ENCODE measurements at places on chromosomes 16 and 17.

DNA sequence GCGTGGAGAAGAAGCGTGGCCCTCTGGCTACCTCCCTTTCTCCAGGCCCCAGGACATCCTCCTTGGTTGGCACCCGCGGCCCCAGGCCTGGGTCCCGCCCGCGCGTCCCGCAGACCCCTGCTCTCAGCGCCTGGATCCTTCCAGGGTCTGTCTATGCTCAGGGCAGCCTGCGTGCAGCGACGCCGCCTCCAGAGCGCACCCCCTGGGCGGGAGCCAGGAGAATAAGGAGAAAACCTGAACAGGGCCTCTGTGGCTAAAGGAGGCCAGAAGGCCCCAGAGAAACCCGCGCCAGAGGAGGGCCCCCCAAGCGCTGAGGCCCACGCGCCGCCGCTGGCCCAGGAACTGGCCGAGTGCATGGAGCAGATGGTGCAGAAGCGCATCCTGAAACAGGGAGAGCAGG is 40.4 kb upstream of the DNAJA2 start:
- no peak for DNase-seq

DNA sequence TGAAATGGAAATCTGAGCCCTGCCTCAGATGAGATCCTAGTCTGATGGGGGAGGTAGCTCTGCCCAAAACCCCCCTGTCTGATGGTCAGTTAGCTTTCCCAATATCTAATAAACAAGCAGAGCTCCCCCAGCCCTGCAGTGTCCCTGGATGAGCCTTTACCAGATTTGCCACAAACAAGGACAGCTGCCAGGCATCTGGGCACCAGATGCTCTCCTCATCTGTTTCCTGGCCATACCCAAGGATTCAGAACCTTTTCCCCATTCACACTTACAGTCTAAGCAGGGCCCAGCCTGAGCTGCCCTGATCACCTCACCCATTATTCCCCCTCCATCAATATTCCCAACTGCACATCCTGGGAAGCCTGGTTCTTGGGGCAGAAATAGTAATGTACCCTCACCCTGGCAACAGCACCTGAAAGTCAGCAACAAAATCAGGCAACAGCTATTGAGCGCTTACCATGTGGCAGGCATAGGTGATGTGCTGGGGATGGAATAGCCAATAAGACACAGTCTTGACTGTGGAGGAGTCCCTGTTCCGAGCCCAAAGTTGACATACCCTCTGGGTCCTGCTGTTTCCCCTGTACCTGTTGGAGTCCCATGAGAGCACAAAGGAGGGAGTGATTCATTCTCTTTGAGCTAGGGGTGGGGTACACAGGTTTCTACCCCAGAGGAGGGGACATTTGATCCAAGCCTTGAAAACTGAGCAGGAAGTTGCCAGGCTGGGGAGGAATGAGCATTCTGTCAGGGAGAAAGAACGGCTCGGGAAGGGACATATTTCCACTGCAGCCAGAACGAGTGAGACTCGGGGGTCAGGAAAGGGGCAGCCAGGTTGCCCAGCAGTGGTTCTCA is 147.4 kb downstream of the TMEM132E start:
- no peak for DNase-seq

- DNase-seq, result peak; percentile 21
Observed at GRCh38 chr16:67672739-67673662, 6.4 kb downstream of the C16orf86 start.

- no peak for DNase-seq
Observed at GRCh38 chr17:39695089-39695474, 4.8 kb upstream of the ERBB2 start.

- no peak for DNase-seq
Observed at GRCh38 chr16:7355758-7356157, 23.1 kb downstream of the RBFOX1 start.

GRCh38 chr16:74975591-74975990 is 9.3 kb downstream of the WDR59 start:
- no peak for DNase-seq

DNA sequence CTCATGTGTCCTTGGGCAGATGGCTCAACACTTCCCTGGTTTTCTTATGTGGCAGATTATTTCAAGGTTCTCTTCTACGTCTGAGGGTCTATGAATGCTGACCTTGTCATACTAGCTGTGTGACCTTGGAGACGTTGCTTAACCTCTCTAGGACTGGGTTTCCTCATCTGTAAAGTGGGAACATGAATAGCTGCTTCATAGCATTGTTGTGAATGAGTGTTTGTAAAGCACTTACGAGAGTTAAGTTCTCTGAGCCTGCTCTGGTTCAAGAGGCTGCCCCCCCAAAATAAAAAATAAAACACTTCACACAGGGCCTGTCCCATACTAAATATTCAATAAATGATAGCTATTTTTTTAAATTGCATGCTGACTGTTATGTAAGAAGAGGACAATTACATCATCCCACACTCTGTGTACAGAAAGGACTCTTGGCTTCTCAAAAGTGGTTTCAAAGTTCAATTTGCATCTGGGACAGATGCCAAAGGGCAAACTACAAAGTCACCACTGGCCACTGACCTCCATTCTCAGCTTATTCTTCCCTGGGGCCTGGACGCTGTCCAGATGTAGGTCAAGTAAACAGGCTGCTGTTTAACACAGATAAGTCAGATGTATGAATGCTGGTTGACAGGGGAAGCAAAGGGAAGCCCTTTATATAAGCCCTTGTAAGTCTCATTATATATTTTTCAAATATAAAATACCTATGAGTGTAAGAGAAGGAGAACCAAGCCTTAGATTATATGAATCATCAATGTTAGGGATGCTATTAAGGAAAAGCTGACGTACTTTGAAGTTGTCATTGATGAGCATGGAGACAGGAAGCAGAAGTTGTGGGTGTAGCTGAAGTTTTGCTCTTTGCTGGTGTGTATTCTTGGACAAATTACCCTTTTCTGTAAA is 15.4 kb upstream of the NDEL1 start:
- no peak for DNase-seq

- no peak for DNase-seq
Observed at GRCh38 chr17:53525590-53525989, 297.1 kb upstream of the KIF2B start.

DNA sequence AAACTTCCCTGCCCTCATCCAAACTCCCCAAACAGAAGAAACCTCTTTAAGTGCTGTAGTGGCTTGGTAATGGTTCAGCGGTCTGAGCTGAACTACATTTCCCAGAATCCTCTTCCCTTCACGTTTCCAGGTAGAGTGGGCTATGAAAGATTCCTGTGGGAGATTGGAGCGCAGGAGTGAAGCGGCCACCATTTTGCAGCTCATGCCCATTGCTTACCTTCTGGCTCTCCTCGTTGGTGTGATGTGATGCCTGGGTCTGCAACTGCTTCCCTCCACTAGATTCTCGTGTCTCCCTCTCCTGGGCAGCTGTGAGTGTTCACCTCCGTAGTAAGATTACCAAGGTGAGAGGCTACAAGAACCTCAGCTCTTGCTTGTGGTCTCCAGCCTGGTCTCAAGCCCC is 82.1 kb downstream of the GPR139 start:
- DNase-seq, result no peak

GRCh38 chr17:50022463-50023130 is 27.6 kb upstream of the DLX3 start:
- DNase-seq, result no peak

- no peak for DNase-seq
Observed at GRCh38 chr17:83177611-83178532, 98.5 kb downstream of the METRNL start.

GRCh38 chr16:55540221-55540620 is 26.3 kb upstream of the CAPNS2 start:
- DNase-seq, result no peak

DNA sequence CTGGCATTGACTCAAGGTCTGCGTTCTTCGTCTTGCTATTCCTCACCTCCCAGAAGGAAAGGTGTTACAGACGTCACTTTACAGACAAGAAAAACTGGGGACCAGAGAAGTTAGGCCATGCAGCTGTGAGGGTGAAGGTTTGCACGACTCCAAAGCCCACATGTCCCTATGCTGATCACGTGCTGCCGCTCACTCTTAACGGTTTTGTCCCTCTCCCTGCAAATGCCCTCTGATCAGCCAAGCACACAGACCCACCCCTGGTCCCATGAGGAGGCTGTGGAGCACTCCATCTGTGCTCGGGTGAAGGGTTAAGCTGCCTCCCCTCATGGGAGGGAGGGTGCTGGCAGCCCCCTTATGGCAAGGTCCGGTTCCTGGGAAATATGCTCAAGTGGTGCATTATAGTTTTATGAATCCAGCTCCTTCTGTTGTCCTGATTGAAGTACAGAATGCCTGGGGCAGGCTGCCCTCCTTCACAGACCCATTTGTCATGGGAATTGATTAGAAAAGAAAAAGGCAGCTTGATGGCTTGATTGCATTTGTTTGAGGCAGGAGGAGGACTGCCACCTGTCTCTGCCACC is 18.8 kb downstream of the CCDC182 start:
- DNase-seq, result no peak

DNA sequence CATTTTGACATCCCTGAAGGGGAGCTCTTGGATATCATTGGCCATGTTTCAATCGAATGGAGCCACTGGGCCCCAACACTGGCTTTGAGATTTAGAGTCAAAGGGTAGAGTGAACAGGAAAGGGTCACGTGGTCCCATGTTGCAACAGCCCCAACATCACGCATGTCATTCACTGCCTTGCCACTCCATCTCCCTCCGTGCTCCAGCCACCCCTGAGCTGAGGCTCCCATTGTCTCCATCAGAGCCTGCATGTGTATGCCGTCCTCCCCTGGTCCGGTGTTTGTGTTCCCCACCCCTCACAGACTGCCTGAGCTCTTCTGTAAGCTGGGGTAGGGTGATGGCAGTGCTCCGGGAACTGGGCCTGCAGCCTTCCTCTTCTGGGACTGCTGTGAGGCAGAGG is 12.1 kb downstream of the NFE2L1 start:
- DNase-seq, result no peak

GRCh38 chr17:74444406-74444805 is 12.5 kb downstream of the GPRC5C start:
- DNase-seq, result no peak

DNA sequence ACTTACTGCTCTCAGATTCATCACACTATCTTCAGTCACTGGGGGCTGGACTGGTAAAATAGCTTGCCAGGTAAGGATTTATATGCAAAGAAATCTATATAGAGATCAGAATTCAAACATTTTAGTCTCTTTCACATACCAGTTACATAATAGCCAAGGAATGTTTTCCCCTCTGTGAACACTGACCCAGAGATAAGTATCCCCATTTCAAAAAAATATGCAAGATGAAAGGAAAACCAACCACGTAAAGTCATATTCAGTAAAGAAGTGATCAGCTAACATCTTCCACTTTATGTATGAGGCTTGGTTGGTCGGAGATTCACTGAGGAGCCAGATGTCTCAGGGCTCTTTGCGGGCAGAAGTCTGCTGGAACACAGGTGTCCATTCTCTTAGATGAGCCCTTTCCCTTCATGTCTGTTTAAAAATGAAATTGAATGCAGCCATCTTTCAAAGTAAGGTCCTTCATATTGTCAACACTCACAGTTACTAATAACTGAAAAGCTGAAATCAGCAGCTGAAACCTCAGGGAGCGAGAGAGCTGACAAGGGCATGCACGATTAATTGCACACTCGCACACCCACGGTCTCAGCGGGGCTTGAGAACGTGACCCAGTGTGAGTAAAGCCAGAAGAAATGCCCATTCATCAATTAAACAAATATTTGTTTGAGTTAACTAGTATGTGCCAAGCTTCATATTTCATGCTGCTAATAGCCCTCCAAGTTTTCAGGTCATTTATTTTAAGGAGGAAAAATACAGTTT is 161.2 kb downstream of the MRTFB start:
- DNase-seq, result no peak

DNA sequence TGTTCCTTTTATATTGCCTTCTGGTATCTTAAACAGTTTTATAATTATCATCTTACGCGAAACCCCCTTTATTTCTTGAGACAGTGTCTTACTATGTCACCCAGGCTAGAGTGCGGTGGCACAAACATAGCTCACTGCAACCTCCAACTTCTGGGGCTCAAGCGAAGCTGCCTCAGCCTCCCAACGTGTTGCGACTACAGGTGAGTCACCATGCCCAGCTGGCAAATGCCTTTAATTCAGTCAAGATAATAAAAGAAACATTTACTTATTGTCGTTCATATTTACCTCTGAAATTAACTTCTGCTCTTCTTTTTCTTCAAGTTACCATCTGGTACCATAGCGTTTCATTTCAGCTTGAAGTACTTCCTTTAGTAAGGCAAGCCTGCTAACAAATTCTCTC is 43.9 kb downstream of the FBXL20 start:
- DNase-seq, result no peak

DNA sequence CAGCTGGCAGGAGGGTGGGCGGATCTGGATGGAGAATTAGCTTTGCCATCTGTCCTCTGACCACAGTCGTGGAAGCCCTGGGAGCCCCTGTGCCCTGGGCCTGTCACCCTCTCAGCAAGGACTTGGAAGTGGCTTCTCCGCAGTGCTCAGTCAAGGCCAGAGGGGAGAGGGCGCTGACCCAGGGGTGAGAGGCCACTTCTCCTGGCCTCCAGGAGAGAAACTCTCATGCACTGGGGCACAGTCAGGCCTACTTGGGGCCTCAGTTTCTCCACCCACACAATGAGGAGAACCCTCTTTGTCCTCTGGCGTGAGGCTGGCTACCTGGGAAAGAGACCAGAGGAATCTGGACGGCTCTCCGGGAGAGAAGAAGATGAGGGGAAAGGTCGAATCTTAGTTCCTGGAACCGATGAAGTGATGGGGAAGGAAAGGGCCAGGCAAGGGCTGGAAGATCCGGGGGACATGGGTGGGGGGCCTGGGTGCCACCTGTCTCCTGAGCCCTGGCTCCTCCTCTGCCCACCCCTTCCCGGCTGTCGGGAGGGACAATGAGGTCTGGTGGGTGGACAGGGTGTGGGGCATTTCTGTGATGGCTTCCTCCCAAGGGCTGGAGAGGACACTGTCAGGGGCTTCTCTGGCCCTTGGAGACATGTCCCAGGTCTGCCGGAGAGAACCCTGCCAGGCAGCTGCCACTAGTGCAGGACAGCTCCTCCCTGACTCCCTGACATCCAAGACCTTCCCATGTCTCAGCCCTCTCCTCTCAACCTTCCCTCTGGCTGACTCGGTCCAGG is 9.0 kb upstream of the ARHGAP27 start:
- no peak for DNase-seq

DNA sequence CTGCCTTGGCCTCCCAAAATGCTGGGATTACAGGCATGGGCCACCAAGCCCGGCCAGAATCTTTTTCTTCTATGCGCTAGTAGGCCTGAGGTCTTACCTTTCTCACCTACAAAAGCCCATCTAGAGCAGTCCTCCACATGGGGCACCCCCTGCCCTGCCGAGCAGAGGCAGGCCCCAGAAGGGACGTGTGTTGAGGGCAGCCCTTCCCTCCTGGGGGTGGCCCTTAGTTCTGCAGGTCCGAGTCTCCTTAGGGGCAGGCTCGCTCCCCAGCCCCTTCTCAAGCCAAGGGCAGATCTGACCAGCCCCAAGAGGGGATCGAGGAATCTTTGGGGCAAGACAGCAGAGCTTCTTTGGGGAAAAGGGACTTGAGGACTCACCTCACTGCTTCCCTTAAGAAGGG is 17.9 kb upstream of the ALDH3A1 start:
- DNase-seq, result no peak

- no peak for DNase-seq
Observed at GRCh38 chr17:44906763-44907728, 7.8 kb upstream of the EFTUD2 start.

DNA sequence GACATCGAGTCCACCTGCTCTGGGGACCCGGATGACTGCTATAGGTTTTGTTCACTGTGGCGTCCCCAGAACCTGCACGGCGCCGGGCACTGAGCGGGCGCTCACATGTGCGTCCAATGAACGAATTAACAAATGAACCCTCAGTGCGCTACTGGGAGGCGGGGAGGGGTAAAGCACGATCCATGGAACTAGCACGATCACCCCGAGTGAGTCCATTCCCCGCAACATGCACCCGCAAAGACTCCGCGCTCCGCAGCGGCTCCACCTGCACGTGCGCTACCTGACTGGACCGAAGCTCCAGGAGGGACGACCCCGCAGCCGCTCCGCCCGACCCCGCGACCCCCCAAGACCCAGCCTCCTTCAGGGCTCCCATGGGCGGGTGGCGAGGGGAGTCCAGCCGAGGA is 491 bp downstream of the TRAP1 start:
- DNase-seq, result peak; percentile 41

All from stimulated activated naive CD4-positive, alpha-beta T cell treated with Interleukin-2 at 50 U/mL for 16 hours (primary cell).